ENCODE measurements at places on chromosomes 3 and 15. TPM values are rescaled to one million over a fixed set of nuclear protein-coding genes. Genes with fewer than 3 reads are reported as not detected.

DNA sequence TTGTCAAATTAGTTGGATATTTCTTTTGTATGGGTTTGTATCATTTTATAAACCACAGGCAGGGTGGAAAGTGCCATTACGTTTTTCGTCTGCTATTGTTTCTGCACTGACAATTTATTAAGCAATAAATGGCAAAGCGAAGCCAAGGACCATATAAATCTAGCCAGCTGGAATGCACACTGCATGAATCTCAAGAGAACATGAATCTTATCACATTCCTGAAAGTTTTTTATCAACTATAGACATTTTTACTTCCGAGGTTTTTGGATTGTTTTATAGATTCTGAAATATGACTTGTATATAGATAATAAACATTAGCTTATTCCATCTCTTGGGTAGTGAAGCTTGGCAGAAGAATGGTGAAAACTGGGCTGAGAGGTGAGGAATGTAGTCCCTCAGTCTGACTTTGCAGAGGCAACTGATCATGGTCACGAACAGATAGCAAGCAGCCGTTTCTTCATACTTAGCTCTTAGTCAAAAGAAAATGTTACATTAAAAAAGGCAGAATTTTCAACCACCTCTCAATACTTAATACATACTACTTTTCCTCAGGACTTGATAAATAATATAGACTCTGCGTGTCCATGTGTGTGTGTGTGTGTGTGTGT is 102.7 kb downstream of the OSBPL10 start:
- H3K4me1 ChIP-seq = peaks cover 6% of the 10 kb centered on the region
- no peak for DNase-seq
- H3K4me3 ChIP-seq = no peak overlapping the region
- H3K27ac ChIP-seq = no peak overlapping the region
- H3K36me3 ChIP-seq = no peaks in the 10 kb centered on the region

DNA sequence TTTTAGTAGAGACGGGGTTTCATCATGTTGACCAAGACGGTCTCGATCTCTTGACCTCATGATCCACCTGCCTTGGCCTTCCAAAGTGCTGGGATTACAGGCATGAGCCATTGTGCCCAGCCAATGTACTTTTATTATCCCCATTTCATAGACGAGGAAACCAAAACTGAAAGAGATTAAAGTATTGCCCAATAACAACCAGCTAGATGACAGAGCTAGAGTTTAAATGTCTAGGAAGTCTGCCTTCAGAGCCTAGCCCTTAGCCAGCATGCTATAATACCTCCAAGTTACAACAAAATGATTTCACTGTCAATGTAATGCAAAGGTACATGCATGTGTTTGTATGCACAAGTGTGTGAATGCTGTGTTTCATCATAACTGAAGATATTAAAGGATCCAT is 389.4 kb upstream of the RBMS3 start:
- no peak overlapping the region for H3K4me3 ChIP-seq
- H3K27ac ChIP-seq = no peak overlapping the region
- no peak for DNase-seq
- H3K4me1 ChIP-seq = no peaks in the 10 kb centered on the region
- no peaks in the 10 kb centered on the region for H3K36me3 ChIP-seq
- peaks cover 27% of the 10 kb centered on the region for H3K27me3 ChIP-seq

DNA sequence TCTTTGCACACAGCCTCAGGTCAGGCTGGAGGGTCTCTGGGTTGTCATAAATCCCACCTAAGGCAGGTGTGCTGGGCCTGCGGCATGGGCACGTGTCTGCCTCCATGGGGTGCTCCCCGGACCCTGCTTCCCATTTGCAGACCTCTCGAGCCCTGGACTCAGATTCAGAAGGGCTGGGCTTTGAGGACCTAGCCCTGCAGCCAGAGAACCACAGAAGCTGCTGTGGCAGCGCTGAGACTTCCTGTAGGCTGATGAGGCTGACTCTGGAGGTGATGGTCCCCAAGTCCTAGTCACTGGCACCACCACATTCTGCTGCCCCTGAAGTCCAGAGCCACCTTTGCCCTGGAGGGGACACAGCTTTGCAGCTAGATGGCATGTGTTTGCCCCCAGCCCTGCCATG is 156.4 kb downstream of the LRRC28 start:
- H3K4me1 ChIP-seq = peaks cover 7% of the 10 kb centered on the region
- no peaks in the 10 kb centered on the region for H3K27me3 ChIP-seq
- H3K4me3 ChIP-seq = no peak overlapping the region

- no peak for DNase-seq
- H3K4me3 ChIP-seq = no peak overlapping the region
- H3K36me3 ChIP-seq = no peaks in the 10 kb centered on the region
- H3K27ac ChIP-seq = no peak overlapping the region
- peaks cover 40% of the 10 kb centered on the region for H3K27me3 ChIP-seq
These were observed 5.8 kb downstream of the ITGA11 start for GRCh38 chr15:68426116-68426515.

- H3K4me3 ChIP-seq = no peak overlapping the region
- no peak for DNase-seq
- H3K36me3 ChIP-seq = no peaks in the 10 kb centered on the region
- no peak overlapping the region for H3K27ac ChIP-seq
These were observed 5.7 kb downstream of the KLHL40 start for GRCh38 chr3:42690766-42691680.

The B3GALNT1 gene
- total RNA-seq = 2.7 TPM
